ENCODE measurements at places on chromosomes 7 and 10.

- no peak for DNase-seq
These were observed 161.1 kb downstream of the BMPER start for GRCh38 chr7:34066411-34066810.

DNA sequence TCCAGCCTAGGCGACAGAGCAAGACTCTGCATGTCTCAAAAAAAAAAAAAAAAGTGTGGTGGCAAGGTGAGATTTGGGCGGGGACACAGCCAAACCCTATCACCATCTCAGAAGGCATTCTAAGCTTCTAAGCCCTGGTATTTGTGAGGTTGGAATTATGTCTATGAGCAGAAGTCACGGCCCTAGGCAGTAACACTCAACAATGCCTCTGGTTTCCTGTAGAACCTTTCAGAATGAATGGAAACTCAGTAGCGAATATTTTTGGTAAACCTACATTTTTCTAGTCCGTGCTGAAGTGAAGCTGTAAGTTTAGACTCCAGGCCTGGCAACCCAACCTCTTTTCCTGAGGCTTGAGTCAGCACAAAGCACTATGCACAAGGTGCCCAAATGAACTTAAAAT is 88.3 kb downstream of the FAM107B start:
- peak; percentile 56 for DNase-seq

DNA sequence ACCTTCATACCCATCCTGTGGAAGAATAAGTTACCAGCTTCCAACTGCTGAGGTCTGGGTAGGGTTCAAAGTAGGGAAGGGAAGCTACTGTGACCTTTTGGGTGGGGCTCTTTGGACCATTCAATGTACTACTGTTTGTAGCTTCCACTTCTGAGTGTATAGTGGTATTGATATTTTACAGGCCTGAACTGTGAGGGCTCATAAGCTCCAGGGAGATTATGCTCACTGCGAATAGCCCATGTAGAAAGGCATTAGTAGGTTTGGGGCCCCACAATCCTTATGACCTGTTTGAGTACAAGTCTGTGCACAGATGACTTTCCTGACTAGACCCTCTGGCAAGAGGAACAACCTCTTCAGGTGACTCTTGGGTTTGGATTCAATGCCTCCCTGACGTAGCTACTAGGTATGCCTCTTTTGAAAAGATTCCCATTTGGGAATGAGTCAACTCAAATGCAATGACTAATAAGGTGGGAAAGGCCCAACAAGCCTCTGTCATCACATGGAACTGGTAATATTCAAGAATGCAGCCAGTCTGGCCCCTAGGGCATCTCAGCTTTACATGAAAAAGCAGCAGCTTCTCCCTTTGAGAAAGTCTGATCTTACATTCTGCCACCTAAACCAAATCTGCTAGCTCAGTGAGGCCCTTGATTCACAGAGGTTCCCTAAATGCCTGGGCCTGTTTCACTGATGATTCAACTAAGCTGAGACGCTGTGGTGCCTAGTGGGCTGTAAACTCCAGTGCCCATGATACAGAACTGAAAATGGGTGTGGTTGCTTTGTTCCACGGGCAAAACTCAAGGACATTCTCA is 79.8 kb downstream of the ABI1 start:
- peak; percentile 77 for DNase-seq

- DNase-seq, result no peak
These were observed 2.3 kb upstream of the ZSCAN25 start for GRCh38 chr7:99614495-99614894.

- DNase-seq, result peak; percentile 86
These were observed 13.1 kb downstream of the GNAI1 start for GRCh38 chr7:80147543-80148391.

GRCh38 chr10:1274111-1274661 is 218.0 kb downstream of the WDR37 start:
- no peak for DNase-seq
